ENCODE measurements at places on chromosomes 4 and X.
A peak's percentile ranks its signal among the peaks of the same experiment; 100 is the strongest.

DNA sequence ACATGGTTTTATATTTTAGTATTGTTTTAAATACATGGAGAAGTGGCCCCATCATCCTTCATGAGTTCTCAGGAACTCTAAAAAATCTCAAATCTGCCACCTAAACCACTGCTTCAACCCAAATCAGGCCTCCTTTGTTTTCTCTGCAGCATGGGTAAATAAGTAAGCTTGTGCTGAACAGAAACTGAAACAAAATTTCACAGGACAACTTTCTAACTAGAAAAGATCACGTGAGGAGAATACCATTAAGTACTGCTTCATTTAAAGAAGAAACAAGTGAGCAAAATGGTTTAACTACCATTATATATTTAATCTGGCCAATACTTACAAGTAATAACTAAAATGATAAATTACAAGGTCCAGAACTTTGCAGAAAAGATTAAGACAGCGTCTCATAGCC, 2.5 kb downstream of the ARAP2 start:
- peak; percentile 7 for DNase-seq

GRCh38 chr4:56149591-56149990, 200.8 kb downstream of the CEP135 start:
- DNase-seq: peak; percentile 37

DNA sequence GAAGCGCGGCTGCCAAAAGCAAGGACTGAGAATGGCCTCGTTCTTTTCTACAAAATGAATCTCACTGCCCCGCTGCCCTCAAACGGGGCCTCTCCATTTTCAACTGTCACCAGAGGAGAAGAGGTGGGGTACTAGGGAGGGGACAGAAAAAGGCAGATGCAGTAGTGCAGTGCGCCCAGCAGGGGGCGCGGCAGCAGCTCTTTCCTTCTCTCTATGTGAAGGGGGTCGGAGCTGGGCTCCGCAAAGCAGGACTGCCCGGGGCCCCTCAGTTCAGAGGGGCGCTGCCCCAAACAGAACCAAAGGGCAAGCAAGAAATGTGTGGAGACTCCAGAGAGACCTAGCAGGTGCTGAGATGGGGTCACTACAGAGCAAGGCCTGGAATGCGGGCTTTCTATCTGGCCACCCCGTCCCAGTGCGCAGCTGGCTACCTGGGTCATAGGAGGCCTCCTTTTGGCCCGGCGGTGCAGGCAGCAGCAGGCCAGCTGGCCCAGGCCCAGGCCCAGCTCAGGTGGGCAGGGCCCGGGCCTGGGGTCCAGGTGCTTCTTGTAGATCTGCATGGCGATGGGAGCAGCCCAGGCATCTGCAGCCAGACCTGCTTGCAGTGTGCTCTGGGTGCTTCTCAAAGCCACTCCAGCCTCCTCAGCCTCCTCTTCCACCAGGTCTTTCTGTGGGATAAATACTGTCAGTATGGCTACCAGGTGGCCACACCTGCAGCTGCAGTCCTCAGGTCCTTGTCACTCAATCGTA, 5.9 kb downstream of the IRAK1 start:
- no peak for DNase-seq

DNA sequence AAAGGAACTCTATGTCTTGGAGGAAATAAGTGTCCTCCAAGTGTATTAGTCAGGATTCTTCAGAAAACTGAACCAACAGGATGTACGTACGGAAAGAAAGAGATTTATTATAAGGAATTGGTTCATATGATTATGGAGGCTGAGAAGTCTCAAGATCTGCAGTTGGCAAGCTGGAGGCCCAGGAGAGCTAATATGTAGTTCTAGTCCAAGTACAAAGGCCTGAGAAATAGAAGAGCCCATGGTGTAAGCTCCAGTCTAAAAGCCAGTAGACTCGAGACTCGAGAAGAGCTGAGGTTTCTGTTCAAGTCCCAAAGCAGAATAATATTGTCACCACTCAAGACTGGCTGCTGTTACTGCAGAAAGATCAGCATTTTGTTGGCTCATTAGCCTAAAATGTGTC, 65.3 kb upstream of the EFNB1 start:
- DNase-seq: no peak

GRCh38 chr4:5050520-5051277, 581 bp upstream of the STK32B start:
- DNase-seq: peak; percentile 76

DNA sequence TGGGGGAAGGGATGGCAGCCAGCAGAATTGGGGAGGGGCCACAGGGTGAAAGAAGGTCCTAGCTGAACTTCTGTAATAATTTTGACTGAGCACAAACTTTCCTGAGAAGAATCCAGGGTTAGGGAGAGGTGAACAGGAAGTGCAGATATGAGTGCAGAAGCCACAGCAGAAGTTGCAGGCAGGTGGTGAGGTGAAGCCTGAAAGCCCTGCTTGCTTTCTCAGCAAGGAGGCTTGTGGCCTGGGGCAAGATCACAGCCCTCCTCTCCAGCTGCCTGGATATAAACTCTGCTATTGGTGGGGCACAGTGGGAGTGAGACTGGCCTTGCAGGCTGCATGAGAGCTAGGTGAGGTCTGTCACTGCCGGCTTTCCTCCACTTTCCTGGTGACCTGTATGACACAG, 44.1 kb upstream of the UPRT start:
- DNase-seq: no peak

DNA sequence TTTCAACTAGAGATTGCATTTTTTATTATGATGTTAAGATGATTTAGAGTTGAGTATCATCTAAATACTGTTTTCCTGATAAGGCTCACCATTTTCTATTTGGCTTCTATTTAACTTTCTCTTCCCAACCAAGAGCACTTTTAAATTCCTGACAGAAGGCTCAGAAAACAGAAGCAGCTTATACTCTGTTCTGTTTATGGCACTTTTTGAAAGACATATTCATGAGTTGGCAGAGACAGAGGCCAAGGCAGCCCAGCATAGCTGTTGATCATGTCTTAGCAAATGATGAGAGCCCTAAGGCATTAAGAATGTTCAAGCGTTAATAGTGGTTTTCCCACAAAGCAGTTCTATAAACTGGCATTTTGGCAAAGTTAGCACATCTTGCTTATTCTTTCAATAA, 330.3 kb downstream of the TRAM1L1 start:
- no peak for DNase-seq

DNA sequence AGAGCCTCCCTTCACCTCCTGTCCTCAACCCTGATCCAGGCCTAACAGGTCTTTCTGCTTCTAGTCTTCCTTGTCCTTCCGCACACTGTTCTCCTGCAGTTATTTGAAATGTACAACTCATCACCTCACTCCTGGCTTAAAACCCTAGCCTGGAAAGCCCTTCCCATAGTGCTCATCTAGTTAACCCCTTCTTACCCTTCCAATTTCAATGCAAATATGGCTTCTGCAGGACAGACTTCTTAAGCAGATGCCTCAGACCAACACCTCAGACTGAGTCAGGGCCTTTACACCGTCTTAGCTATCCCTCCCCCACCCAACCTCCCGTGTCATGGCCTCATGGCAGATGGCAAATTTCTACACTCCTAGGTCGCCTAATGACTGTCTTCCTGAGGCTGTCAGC, 130.4 kb downstream of the BCOR start:
- DNase-seq: no peak

GRCh38 chr4:110614976-110615352, 7.9 kb downstream of the PITX2 start:
- no peak for DNase-seq

DNA sequence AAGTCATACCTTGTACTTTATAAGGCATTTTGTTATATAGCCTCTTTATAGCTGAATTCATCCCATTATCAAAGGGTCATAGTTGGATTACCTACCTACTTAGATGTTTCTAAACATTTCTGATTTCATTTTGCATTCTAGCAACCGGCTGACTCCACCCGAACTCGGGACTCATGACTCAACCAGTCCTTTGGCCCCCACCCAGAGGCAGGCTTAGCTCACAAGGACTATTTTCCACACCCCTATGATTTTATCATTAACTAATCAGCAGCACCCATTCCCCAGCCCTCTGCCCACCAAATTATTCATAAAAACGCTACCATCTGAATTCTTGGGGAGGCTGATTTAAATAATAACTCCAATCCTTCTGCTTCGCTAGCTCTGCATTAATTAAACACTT, 79.9 kb upstream of the EGFL6 start:
- DNase-seq: peak; percentile 63

All from astrocyte of the spinal cord (primary cell).